Anterior cingulate cortex (tissue), 58 donors: ENCODE measurements at places on chromosomes 16 and 17.

DNA sequence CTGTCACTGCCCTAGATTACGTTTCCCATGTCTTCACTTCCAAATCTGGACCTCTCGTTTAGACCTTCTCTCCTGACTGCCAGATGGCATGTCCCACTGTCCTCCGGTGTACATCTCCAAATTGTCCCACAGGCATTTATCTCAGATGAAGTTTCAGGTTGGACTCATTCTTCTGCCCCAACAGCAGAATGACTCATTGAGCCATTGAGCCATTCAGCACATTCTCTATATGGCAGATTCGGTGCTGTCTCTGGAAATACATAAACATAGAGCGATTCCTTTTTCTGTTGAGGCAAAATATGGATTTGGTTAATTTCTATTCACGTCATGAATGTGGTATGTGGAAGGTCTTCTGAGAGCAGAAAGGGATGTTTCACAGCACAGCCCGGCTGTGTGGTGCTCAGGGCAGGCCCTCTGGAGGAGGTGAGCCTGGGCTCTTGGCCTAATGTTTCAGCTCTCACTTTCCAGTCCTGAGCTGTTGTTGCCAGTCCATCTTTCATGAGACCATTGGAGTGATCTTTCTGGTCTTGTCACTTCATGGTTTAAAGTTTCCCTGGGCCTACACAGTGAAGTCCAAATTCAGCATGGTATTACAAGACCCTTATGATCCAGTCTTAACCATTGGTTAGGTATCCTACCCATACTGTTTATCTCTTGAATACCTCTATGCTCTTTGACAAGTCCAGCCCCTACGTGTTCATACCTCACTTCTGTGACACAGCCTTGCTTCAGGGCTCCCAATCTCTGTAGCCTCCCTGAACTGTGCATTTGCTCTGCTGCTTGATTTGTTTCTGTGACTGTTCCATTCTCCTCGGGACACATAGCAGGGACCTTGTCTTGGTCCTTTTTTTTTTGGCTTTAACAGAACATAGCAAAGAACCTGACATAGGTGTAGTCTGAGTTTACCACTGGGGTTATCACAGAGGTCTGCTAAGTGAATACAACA is 15.9 kb downstream of the HAPSTR1 start:
- DNase-seq: no peak

GRCh38 chr16:72897707-72898106 is 150.2 kb downstream of the ZFHX3 start:
- DNase-seq: no peak

GRCh38 chr17:81440511-81441244 is 45.4 kb downstream of the BAHCC1 start:
- no peak for DNase-seq

GRCh38 chr17:45162025-45162687 is 481 bp downstream of the HEXIM2 start:
- DNase-seq: no peak

- DNase-seq: no peak
These were observed 9.3 kb downstream of the ZNF263 start for GRCh38 chr16:3292604-3293003.

- DNase-seq: peak; percentile 41
These were observed 2.9 kb downstream of the PHOSPHO1 start for GRCh38 chr17:49227436-49228261.

GRCh38 chr17:15412606-15413005 is 54.8 kb downstream of the CDRT4 start:
- DNase-seq: no peak

- peak; percentile 34 for DNase-seq
These were observed 26.8 kb downstream of the GP2 start for GRCh38 chr16:20300312-20301097.

DNA sequence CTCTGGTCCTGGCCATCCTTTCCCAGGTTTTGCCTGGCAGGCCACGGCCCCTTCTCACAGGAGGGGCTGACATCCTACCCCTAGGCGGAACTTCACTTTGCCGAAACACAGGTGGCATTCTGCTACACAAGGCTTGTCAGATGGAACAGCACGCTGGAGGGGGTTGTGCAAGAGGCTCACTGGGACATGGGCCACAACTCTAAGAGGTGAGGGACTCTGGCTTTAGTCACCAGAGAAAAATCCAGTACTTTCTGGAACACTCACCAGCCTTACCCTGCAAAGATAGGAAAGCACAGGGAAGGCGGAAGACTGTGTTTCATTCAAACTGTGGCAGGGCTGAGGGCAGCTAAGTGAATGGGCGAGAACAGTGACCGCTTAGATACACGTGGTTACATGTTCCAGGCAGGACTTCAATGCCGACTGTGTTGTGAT is 18.3 kb downstream of the CDC42EP4 start:
- no peak for DNase-seq

DNA sequence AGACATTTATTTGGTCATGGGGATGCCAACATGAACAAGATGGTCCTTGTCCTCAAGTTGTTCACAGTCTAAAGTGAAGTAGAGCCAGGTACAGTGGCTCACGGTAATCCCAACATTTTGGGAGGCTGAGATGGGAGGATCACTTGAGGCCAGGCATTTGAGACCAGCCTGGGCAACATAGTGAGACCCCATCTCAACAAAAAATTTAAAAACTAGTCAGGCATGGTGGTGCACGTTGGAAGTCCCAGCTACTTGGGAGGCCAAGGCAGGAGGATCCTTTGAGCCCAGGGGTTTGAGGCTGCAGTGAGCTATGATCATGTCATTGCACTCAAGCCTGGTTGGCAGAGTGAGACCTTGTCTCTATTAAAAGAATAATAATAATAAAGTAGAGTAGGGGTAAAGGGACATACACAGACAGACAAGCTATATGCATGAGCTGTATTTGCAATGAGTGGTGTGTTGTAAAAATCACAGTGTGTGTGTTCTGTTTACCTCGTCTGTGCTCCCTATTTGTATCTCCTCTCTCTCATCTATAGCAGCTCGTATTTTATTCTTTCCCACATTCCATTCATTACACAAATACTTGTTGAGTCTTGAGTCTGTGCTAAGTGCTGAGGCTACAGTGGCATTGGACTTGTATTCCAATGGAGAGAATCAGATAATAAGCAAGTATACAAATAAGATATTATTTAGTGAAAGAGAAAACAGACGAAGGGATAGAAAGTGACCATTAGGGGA is 73.9 kb upstream of the DHX40 start:
- no peak for DNase-seq

GRCh38 chr16:27417047-27417671 is 15.2 kb downstream of the IL21R start:
- DNase-seq: no peak

- no peak for DNase-seq
These were observed 11.8 kb downstream of the TEX14 start for GRCh38 chr17:58680038-58680369.

DNA sequence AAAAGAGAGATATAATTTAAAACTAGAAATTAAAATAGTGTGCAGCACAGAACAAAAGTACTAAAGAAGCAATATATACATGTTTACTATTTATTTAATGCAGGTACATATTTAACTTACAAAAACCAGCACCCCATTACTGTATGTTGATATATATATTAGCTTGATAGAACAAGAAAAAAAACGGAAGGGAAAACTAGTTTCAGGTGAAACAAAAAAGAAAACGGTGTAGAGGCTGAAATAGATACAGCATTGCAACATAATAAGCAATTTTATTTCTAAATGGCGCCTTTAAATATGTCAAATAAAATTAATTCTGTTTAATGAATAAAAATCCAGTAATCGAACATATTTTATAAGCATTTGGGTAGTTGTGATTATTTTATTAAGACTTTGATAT is 3.9 kb downstream of the HNF1B start:
- no peak for DNase-seq

DNA sequence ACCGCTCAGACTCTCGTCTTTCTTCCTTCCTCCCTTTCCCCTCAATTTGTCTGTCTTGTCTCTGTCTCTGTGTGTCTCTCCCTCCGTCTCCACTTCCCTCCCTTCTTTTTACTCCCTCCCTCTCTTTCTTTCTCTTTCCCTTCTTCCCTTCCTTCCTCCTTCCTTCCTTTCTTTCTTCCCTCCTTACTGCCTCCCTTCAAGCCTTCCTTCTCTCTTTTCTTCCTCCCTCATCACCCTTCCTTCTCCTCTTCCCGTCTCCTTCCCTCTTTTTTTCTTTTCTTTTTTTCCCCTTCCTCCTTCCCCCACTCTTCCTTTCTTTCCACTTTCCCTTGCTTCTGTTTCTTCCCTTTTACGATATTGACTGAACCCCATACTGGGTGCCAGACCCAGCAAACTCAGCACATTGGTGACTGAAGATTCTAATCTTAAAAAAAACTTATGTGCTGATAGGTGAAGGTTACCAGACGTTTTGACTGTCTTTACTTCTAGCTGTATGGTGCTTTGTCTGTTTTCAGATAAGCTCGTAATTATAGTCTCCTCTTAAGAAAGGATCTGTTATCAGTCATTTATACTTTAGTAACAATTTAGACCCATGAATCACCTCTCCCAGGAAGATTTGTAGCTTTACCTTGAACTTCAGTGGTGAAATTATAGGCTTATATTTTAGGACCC is 481 bp upstream of the BRD7 start:
- no peak for DNase-seq

DNA sequence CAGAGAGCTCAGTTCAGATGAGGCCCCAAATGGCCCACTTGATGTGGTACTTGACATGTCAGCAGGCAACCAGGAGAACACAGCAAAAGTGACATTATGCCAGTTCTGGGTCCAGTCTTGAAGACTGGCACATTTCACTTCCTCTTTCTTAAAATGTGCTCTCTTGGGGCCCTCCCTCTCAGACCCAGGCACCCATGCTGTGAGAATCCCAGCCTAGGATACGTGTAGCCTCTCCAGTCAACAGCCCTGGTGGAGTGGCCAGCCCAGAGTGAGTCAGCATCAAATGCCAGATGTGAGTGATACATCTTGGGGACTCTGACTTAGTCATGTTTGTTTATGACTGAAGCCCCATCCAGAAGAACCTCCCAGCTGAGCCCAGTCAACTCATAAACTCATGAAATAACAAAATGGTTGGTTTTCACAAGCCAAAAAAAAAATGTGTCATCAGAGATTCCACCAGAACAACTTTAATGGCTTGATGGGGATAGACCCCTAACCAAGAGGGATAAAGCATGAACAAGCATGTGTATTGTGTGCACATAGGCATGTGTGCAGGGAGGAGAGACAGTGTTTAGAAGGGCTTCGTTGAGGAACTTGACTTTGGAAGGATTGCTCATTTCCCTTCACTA is 82.5 kb upstream of the TNRC6C start:
- no peak for DNase-seq

DNA sequence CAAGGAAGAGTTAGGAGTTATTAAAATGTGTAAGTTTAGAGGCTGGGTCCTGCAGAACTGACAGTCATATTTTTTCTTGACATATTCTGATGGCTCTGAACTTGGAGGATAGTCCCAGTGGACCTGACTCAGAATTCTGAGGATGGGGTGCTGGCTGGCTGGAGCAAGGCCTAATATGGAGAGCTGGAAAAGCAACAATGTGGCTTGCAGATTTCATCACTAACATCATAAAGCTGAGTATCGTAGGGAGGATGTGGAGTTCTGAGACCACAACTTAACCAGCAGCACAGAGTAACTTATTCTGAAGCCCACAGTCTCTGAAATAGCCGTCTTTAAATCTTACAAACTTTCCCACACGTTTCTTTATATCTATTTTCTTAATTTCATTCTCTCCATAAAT is 2.3 kb downstream of the KRTAP1-5 start:
- no peak for DNase-seq

DNA sequence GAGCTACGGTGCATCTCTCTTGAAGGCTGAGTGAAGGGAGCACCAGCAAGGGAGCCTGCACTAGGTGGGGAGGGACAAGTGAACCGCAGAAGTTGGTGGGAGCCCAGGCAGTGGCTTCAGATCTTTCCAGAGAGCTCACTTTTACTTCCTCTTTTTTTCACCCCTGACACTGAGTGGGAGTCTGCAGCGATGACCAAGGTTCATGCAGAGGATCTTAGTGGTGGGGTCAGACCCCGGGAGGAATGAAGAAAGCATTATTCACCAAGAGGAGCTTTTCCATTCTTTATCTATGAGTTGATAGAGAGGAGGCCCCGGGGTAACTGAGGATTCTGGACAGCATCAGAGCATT is 3.0 kb upstream of the CCL2 start:
- DNase-seq: no peak

DNA sequence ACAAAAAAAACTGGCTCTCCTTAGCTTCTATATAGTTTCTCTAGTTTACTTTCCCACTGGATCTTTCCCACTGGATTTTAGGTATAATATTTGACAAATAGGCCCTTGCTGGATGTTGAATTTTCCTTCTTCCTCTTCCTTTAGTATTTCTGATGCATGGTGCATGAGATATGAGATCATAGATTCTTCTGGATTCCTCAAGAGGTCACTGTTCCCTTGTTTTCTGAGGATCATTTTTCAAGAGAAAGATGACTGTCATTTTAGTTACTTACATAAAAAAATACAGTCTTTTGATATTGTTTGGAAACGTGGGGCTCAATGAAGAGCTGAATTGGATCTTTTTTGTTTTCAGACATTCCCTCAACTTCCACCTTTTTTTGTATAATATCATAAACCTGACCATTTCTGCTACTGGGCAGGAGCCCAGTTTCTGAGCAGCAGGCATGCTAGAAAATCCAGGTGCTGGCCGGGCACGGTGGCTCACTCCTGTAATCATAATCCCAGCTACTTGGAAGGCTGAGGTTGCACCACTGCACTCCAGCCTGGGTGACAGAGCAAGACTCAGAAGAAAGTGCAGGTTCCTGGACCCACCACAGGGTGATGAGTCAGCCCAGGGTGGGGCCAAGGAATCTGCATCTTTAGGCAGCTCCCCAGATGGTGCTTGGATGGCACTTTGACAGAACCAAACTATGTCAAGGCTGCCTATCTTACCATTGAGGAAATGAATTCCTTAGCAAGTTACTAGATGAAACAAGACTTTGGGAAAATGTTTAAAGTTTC is 70.3 kb downstream of the SDR42E1 start:
- no peak for DNase-seq

GRCh38 chr16:73526011-73526804 is 478.3 kb upstream of the ZFHX3 start:
- no peak for DNase-seq

- DNase-seq: no peak
These were observed 14.3 kb downstream of the CCNF start for GRCh38 chr16:2443555-2443954.

DNA sequence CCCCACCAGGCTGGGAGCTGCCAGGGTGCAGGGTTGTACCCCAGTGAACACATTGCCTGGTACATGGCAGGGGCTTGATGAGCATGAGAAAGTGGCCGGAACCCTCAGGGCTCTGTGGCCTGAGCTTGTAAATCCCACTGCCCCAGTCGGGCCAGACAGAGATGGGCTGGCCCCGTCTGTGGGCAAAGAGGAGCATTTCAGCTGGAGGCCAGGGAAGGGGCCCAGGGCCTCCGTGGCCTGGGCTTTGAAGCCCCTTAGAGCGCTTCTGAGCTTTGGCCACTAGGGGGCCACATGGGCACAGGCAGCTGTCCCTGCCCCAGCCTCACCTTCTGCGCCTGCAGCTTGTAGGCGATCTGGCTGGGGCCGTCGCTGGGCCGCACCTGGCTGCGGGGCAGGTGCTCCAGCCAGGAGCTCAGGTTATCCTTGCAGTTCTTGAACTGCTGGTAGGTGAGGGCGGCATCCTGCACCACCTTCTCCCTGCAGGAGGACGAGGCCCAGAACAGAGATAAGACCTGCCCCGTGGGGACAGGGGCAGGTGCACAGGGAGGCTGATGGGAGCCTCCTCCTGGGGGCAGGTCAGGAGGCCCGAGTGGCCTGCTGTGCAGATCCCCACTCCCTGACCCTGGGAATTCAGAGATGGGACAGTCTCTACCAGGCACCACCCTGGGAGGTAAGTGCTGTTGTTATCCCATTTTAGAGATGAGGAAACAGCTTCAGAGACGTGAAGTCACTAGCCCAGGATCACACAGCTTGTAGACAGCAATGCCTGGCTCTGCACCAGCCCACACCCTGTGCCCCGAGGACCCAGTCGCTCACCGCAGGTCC is 12.8 kb downstream of the EVPL start:
- DNase-seq: peak; percentile 24

- no peak for DNase-seq
These were observed 504.4 kb upstream of the EEF2KMT start for GRCh38 chr16:5601957-5602356.
